ENCODE measurements at places on chromosomes 2 and 18.

GRCh38 chr2:239770246-239770639 is 254.9 kb downstream of the NDUFA10 start:
- DNase-seq: no peak

DNA sequence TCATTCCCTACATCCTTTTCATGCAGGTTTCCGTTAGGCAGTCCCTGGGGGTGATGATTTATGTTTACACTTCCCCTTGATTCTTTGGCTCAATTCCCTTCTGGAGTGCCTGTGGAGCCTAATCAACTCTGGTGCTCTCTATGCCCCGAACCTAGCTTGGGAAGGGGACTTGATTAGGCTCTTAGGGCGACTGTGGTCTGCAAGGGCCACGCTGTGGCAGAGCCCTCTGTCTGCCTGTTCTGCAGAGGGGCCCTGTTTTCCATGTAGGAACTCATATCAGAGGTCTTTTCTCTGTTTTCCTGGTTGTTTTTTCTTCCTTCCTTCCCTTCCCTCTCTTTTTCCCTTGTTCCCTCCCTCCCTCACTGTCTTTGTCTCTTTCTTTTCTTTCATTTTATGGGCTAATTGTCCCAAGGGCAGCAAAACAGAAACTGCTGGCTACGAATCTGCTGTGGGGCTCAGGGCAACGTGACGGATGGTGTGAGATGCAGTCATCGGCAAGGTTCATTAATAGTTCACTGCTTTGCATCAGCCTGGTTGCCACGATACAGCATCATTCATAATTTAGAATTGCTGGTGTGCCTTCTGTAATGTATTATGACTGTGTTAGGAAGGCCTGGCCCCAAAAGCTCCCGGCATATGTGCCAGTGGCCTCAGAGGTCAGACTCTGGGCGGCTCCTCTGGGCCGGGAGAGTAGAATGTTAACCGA is 134.5 kb downstream of the NAPG start:
- DNase-seq: no peak

- DNase-seq: no peak
These were observed 31.0 kb downstream of the ACVR1 start for GRCh38 chr2:157845081-157845480.

GRCh38 chr18:25614168-25614567 is 262.2 kb upstream of the ZNF521 start:
- no peak for DNase-seq

GRCh38 chr2:168380500-168380899 is 75.6 kb upstream of the CERS6 start:
- no peak for DNase-seq

DNA sequence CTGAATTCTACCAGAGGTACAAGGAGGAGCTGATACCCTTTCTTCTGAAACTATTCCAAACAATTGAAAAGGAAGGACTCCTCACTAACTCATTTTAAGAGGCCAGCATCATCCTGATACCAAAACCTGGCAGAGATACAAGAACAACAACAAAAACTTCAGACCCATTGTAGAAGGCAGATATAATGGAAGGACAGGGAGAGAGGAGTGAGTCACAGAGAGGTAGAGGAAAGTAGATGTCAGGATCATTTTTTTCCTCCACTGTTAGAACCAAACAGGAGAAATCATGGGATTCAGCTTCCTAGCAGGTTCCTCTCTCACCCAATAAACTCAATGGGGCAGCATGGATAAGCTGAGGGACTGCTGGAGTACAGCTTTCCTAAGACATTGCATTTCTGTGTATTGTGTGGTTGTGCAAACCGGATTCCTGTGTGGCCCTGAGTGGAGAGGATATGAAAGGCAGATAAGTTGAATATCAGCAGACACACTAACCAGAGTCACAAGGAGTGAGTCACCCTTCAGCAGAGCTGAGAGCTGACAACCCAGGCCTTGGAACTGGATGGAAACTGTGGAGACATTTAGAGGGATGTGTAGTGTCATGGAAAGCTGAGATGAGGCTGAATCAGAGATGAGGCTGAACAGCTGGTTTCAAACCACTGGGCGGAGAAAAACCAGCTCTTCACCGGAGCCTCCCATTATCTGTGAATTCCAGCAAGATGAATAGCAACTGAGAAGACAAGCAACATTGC is 60.9 kb upstream of the MMADHC start:
- no peak for DNase-seq

DNA sequence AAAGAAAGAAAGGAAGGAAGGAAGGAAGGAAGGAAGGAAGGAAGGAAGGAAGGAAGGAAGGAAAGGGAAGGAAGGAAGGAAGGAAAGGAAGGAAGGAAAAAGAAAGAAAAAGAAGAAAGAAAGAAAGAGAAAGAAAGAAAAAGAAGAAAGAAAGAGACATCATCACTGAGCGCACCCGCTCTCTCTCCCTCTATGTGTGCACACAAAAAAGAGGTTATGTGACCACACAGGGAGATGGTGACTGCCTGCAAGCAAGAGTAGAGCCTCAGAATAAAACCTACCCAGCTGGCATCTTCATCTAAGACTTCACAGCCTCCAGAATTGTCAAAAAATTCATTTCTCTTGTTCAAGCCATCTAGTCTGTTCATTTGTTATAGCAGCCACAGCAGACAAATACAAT is 1307.4 kb upstream of the ACVR2A start:
- no peak for DNase-seq

Data from activated CD4-positive, CD25-positive, alpha-beta regulatory T cell (primary cell).